ENCODE measurements at places on chromosomes 5 and 9.

DNA sequence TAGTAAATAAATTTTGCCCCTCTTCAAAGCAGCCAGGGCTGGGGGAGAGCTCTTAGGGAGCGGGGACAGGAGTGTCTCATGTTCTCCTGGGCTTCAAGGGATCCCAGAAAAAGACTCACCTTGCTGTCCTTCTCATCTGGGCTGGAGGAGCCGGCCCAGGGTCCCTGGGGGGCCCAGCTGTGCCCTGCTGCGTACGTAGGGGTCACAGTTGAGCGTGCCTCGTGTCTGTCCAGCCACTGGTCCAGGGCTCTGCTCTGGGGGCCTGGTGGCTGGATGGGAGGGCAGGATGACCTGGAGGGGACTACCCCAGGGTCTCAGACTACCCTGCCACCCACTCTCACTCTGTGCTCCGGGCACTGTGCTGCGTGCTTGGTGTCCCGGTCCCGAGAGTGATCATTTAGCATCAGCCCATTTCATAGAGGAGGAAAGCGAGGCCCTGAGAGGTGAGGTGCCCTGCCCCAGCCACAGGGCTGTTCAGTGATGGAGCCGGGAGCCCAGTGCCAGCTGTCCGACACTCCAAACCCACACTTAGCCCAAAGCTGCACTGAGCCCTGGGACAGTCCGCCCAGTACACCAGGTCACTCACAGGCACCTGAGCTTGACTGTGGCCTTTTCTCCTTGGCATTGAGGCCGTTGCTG is 26.2 kb upstream of the TDRD7 start:
- no peak for DNase-seq

- no peak for DNase-seq
Observed at GRCh38 chr5:97929383-97929782, 746.3 kb upstream of the RIOK2 start.

DNA sequence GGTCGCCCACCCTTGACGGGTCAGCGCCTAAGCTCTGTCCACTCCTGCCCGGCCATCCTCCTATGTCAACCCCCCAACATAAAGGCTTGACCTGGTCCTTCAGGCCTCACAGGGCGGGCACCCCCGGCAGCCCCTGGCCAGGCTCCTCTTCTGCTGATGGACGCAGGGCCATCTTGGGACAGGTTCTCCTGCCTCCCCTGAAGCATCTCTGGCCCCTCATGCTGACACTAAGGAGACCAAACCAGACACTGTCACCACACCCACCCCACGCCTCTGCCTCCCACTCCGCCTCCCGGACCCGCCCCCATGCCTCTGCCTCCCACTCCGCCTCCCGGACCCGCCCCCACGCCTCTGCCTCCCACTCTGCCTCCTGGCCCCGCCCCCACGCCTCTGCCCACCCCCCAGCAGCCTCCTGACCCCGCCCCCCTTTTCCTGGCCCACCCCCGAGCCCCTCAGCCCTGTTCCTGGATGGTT is 6.8 kb downstream of the OBP2A start:
- no peak for DNase-seq

GRCh38 chr9:106339882-106340281 is 523.1 kb upstream of the ZNF462 start:
- no peak for DNase-seq

- no peak for DNase-seq
Observed at GRCh38 chr9:113502427-113503034, 39.0 kb downstream of the RGS3 start.

DNA sequence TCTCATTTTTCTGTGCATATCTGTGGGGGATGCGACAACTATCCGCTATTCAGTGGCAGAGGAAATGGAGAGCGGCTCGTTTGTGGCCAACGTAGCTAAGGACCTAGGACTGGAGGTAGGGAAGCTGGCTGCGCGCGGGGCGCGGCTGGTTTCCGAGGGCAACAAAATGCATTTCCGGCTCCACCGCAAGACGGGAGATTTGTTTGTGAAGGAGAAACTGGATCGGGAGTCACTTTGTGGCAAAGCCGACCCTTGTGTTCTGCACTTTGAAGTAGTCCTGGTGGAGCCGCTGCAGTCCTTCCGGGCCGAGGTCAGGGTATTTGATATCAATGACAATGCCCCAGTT is 320 bp downstream of the PCDHB1 start:
- peak; percentile 2 for DNase-seq

GRCh38 chr5:137507150-137507549 is 8.0 kb upstream of the SPOCK1 start:
- DNase-seq = no peak

GRCh38 chr5:66959653-66960052 is 236.9 kb downstream of the CD180 start:
- no peak for DNase-seq

- no peak for DNase-seq
Observed at GRCh38 chr5:167708449-167708848, 583.0 kb upstream of the WWC1 start.

GRCh38 chr9:35840881-35841644 is 12.0 kb downstream of the TMEM8B start:
- no peak for DNase-seq

GRCh38 chr9:116806075-116806474 is 119.0 kb downstream of the TRIM32 start:
- DNase-seq = no peak

GRCh38 chr5:158676642-158677469 is 422.9 kb downstream of the EBF1 start:
- no peak for DNase-seq

DNA sequence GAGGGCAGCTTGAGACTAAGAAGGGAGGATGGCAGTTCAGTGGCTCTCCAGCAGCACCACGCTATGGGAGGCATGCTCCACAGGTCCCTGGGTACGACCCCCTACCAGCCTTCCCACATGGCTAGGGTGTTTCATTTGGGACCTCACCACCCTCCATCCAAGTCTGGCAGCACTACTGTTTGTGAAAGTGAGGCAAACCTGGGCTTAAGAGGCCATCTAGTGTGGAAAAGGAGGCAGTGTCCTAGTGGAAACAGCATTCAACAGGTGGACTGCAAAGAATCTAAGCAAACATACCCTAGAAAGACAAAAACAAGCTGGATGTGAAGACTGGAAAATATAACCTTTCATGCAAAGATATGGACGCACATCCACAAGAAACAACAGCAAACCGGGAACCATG is 4.8 kb upstream of the C5orf47 start:
- no peak for DNase-seq

DNA sequence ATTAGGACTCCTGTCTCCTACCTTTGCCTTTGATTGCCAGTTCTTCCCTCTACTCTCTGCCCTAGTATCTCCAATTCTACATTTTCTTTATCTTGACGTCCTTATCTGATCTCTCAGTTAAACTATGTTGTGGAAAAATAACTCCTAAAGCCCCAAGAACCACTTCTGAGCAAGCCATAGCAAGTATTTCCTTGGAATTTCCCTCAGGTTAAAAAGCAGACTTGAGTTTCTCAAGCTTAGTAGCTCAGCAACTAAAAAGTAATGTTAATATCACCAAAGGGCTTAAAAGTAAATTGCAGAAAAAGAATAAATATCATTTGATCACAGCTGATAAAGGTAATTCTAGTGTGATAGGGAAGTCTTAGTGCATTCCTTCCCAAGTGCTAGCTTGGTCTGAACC is 13.2 kb upstream of the HSPB3 start:
- no peak for DNase-seq

DNA sequence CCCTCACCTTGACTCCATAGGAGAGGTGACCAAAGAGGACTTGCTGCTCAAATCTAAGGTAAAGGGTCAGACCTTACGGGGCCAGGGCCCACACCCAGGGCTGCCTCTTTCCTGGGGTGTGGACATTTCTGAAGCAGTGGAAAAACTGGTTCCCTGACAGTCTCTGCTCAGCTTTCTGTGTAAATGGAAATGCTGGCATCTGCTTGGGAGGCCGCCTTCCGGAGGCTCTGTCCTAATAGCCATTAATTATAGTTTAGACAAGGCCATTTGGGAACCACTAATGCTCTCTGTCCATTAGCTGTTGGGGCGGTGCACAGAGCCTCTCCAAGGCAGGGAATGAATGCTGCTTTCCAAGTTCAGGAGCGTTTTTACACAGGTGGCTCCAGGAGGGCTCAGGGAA is 17.3 kb downstream of the USP20 start:
- no peak for DNase-seq

DNA sequence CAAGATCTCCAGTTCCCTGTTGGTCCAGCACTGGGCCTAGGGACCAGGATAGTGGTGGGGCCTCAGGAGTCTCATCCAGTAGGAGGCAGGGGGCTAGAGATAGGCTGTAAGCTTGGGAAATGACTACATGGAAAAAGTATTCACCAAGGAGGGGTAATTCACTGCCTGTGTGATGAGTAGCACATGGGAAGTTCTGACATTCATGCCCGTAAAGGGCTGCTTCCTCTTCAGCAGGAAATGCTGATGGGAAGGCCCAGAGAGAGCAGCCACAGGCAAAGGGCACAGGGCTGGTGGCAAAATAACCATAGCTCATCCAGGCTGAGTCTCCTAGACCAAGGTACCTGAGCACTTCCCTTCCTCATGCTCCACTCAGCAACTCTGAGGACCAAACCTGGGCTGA is 23.1 kb upstream of the FRRS1L start:
- DNase-seq = no peak

GRCh38 chr5:1931604-1932231 is 49.0 kb upstream of the IRX4 start:
- DNase-seq = no peak

GRCh38 chr5:93925321-93925720 is 183.9 kb upstream of the POU5F2 start:
- no peak for DNase-seq

DNA sequence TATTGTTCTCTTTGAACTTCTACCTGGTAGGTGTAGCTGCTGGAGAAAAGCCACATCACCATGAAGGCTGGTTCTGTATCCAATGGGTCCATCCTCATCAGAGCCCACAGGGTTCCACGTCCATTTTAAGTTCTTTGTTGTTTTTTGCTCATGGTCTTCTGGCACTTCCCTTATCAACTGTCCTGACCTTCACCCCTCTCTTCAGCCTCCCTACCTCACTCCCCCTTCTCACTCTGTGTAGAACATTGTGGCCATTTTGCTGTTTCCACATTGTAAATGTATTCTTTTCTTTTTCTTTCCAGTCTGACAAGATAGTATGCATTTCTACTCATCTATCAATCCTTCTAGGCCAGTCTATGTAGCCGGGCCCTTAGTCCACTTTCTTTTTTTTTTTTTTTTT is 44.3 kb upstream of the F2RL2 start:
- no peak for DNase-seq

Data from head of caudate nucleus (tissue), 42 donors.